ENCODE measurements at places on chromosomes 12 and 14.
A peak's percentile ranks its signal among the peaks of the same experiment; 100 is the strongest.

DNA sequence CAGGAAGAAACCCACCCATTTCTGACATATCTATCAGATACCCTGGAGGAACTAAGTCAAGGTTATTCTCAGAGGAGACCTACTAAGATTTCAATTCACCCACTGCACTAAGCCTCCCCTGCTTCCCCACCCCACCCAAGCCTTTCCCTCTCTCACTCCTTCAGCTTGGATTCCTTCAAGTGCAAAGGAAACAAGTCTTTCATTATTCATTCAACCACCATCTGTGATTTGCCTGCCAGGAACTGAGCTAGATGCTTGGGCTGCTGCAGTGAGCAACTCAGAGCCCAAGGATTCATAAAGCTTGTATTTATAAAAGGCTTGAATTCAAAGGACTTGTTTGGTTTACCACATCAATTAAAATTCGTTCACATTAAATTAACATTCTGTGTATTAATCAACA lies 161.3 kb downstream of the GXYLT1 start:
- no peak for DNase-seq

DNA sequence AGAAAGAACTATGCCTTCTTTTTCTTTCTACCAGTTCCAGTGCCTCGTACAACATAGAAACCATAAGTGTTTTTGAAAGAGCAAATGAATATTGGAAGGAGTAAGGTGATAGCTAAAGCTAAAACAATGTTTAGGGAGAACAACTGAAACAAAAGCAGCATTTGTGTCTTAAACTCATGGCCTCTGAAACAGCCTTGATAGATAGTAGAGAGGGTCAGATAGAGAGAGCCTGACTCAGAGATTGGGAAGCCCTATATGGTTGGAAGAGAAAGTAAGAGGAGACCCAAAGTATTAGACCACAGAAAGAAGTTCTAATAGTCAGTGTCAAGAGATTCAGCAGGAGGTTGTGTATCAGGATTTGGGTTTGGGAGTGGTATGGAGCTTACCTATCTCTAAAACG lies 79.6 kb upstream of the IFNG-AS1 start:
- DNase-seq: peak; percentile 38

GRCh38 chr14:33114331-33114730 lies 175.7 kb downstream of the NPAS3 start:
- DNase-seq: no peak

DNA sequence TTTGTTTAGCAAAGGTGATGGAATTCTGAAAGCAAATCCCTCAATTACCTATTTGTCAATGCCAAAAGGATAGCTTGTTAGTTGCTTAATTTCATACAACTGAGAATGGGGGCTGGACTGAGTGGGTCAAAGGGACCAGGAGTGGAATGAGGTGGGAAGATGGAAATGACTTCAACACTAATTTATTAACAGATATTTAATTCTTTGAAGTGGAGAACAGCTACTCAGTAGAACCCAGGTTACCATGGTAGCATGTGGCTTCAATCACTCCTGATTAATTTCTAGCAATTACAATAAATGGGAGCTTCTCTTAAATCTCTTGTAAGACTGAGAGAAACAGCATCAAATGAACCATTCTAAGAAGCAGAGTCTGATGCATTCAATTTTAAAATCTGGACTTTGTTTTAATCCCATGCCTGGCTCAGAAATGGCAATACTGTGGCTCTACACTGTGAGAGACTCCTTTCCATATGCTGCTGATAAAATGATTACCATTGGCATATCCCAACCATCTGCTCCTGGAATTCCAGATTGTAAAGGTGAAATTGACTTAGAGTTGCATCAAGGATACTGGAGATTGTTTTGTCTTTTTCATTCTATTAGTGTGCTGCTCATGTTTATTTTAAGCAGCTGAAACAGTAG lies 607.8 kb downstream of the SNAPC1 start:
- DNase-seq: no peak

GRCh38 chr14:55911776-55912175 lies 206.4 kb upstream of the PELI2 start:
- DNase-seq: no peak

Data from myocyte (in vitro differentiated cells).